ENCODE measurements at places on chromosomes 11 and 22. TPM values are rescaled to one million over a fixed set of nuclear protein-coding genes. Genes with fewer than 3 reads are reported as not detected.
A peak's percentile ranks its signal among the peaks of the same experiment; 100 is the strongest.

Gene ZNF280B
- polyA plus RNA-seq, result 5.5 TPM

Gene CCDC116
- polyA plus RNA-seq, result not detected

- no peak for DNase-seq
These were observed 13.9 kb upstream of the PHLDA2 start for GRCh38 chr11:2942872-2943710.

- DNase-seq, result no peak
These were observed 34.7 kb upstream of the MYH9 start for GRCh38 chr22:36422287-36423014.

GRCh38 chr11:17473071-17473744, 3.4 kb downstream of the ABCC8 start:
- peak; percentile 95 for DNase-seq

DNA sequence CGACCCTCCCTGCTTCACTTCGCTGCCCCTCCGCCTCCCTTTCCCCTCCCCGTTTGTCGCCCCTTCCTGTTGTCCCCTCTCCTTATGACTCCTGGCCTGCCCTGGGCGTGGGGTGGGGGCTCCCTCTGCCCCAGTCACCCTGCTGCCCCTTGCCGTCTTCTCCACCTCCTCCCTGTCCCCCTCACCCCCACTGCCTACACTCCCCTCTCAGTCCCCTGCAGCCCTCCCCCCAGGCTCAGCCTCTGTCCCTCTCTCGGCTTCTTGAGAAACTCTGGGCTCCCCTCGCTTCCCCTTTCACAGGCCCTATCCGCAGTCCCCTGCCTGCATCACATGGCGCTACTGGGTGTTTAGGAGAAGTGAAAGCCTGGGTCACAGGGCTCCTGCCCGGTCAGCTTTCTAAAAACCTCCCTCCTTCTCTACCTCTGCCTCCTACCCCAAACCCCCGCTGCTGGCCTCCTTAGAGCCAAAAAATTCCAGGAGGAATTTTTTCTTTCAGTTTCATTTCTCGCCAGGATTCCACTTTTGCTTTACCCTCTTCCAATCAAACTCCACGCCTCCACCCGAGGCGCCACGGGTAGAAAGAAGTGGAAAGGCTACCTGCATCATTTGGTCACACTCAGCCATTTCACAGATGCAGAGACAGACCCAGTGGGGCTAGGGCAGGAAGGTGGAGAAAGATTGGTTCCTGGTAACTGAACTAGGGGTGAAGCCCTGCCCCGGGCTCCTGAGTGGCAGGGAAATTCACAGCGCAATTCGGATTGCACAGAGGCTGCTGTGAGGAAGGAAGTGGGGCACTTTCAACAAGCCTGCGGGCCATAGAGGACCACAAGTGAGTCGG, at the start of gene SLC15A3:
Gene SLC15A3, minus strand, starts transcription at position 273 of the 838 bp plus-strand sequence. CDS start 625 bp downstream, outside the sequence.
- peak; percentile 82 for DNase-seq

DNA sequence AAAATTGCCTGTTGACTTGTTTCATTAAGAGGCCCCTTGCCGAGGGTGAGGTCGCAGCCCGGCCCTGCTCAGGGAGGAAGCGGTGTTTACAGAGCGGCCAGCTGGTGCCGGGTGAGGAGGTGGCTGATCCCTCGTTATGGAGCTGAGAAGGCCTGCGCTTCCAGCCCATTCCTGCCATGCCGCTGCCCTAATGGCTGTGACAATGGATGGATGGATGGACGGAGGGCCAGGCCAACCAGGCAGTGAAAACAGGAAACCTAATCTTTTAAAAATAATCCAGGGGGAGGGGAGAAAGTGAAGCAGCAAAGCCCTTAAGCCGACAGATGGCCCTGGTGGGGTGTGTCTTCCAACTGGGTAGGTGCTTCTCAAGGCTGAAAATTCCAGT, 38.5 kb downstream of the BCR start:
- peak; percentile 70 for DNase-seq
